Stimulated activated CD8-positive, alpha-beta memory T cell treated with anti-CD3 and anti-CD28 coated beads, Interleukin-4, amount 100 ng/mL, for 1 hour (primary cell): ENCODE measurements at places on chromosomes 1 and 21.

DNA sequence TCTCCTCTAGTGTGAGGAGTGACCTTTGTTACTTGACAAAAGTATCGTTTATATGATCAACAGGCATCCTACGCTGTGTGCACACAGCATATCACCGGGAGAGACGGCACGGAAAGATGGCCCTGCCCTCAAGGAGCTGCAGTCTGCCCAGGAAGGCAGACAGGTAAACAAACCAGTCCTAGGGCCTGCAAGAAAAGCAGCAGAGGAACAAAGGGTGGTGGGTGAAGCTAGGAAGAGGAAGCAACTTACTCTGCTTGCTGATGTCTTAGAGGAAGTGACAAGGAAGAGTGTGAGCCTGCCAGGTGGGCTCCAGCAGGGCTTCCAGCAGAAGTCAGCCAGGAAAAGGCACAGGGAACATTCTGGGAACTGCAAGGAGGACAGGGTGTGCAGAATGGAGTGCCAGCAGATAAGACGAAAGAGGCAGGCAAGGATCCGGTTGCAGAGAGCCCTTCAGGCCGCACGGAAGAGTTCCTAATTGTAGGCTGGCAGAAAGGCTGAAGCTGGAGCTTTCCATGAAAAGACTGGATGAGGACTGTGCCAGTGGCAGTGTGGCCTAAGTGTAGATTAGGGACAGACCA, 106.7 kb downstream of the SLC45A1 start:
- no peak for DNase-seq

DNA sequence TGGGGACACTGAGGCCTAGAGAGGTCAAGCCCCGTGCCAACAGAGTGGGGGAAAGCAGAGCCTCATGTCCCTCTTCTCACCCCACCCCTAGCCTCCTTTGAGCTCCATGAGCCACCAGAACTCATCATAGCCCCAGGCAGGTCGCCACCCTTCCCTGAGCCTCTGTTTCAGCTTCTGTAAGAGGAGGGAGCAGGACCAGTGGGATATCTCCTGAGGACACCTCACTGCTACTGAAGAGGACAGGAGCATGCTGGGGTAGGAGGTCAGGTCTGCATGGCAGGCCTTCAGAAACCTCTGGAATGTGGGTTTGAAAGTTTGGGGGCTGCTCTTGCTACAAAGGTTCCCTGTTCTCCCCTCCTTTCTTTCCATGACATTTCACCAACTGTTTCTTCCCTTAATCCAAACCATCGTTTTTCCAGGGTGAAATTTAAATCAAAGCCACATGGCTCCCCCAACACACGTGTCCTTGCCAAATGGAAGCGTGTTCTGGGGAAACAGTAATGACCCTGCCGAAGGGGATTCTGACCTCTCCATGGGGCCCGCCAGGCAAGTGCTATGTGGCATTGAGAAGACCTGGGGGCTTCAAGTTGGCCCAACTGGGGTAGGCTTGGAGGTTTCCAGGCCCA, 88.1 kb upstream of the RUNX3 start:
- no peak for DNase-seq

DNA sequence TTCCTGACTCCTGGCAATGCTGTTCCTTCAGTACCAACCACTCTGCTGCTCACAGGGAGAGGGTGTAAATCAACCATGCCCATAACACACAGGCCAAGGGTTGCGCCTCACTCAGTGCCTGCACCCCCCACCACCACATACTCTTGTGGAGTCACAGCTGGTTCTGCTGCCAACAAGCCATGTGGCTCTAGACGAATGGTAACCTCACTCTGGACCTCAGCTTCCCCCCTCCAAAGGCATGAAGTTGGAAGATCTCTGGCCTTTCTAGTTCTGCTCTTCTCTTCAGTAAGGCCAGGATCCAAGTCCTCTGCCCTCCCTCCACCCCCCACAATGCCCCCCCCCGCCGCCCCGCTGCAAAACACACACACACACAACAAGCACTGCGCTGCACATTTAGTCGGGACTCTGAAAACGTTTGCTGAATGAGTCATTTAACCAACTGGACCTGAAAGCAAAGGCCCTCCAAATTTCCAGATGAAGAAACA, 1.7 kb upstream of the GLIS1 start:
- DNase-seq = no peak

- DNase-seq = no peak
Observed at GRCh38 chr21:36976882-36977651, 10.6 kb upstream of the HLCS start.

DNA sequence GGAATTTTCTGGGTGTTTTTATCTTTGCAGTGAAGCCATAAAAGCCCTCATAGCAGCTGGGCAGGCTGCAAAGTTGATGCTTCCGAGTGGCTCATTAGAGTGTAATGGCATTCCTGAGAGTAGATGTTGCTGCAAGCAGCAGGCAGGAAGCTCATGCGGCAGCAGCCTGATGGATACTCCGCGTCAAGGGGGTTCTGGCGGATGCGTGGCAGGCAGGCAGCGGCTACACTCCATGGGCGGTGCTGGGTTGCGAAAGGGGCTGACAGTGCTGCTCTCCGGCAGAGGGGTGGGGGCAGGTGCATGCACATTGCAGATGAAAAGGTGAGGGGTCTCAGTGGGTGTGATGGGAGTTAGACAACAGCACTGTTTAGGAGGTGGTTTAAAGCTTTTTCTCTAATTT, 93.2 kb upstream of the AJAP1 start:
- DNase-seq = no peak

DNA sequence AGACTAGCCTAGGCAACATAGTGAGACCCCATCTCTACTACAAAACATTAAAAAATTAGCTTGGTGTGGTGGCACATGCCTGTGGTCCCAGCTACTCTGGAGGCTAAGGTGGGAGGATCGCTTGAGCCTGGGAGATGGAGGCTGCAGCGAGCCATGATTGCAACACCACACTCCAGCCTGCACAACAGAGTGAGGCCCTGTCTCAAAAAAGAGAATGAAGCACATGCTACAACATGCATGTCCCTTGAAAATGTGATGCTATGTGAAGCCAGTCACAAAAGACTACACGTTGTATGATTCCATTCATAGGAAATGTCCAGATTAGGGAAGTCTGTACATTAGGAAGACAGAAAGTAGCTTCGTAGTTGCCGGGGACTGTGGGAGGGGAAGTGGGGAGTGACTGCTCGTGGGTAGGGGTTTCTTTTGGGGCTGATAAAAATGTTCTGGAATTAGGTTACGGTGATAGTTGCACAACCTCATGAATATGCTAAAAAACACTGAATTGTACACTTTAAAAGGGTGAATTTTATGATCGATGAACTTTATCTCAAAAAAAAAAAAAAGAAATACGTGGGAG, 202.1 kb downstream of the KAZN start:
- DNase-seq = no peak

DNA sequence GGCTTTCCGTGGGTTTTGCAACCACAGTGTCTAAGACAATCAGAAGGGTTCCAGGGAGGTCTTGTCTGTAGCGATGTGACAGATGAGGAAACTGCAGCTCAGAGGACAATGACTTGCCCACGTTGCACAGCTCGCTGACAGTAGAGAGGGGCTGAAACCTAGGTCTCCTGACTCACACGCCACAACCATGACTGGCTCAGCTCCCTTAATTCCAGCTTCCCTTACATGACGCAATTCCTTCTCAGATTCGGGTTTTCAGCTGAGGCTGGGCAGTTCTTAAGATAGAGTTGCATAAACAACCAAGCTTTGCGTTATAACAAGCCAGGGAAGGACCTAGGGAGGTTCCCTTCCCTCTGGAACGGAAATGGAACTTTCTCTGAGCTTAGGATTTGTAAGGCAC, 36.3 kb downstream of the DHCR24 start:
- no peak for DNase-seq

DNA sequence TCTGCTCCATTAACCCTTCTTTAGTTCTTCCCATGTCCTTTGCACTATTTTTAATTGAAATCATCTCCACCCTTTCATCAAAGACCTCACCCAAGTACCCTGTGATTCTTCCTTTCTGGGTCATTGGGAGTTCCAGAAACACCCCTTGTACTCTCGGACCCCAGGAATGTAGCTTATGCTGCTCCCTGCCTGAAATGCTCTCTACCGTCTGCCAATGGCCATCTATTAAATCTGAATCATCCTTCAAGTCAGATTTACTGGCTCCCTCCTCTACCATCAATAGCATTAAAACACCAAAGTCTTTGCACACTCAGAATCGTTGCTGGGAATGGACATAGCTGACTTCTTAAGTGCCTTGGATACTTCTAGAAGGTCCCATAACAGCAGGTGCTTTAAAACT, 73.2 kb upstream of the GADD45A start:
- no peak for DNase-seq

DNA sequence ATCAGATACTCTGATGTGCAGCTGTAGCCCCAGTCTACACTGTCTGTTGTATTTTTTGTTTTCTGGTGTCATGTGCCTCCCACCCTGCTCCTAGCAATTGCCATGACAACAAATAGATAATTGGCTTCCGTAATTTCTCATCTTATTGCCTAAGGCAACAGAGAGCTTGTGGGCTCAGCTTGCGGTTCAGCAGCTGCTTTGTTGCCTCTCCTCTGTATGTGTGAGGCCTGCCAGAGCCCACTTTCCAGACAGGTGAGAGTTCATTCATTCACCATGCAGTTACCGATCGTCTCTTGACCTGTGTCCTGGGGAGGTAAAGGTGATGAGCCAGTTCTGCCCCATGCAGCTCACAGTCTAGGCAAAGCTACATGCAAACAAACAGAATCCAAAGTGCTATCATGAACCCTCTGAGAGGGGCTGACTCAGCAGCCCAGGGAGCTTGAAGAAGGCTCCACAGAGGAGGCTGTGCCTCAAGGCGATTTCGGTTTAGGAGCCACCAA, 11.9 kb downstream of the LGALS8 start:
- DNase-seq = no peak

- DNase-seq = no peak
Observed at GRCh38 chr1:246919902-246920301, 11.8 kb downstream of the AHCTF1 start.

GRCh38 chr1:103333141-103333540, 192.4 kb upstream of the RNPC3 start:
- DNase-seq = no peak

DNA sequence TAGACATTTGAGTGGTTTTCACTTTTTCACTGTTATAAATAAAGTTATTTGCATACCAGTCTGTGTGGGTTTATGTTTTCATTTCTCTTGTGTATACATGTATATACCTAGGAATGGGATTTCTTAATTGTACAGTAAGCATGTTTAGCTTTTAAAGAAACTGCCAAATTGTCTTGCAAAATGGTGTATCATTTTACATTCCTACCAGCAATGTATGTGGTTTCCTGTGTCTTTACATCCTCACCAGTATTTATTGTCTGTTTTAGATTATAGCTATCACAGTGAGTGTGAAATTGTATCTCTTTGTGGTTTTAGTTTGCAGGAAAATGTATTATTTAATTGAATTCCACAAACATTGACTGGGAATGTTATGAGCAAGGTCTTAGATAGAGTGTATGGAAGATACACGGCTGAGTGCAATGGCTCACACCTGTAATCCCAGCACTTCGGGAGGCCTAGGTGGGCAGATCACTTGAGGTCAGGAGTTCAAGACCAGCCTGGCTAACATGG, 57.3 kb downstream of the MACF1 start:
- no peak for DNase-seq

- DNase-seq = no peak
Observed at GRCh38 chr1:27878039-27878438, 5.7 kb downstream of the THEMIS2 start.

DNA sequence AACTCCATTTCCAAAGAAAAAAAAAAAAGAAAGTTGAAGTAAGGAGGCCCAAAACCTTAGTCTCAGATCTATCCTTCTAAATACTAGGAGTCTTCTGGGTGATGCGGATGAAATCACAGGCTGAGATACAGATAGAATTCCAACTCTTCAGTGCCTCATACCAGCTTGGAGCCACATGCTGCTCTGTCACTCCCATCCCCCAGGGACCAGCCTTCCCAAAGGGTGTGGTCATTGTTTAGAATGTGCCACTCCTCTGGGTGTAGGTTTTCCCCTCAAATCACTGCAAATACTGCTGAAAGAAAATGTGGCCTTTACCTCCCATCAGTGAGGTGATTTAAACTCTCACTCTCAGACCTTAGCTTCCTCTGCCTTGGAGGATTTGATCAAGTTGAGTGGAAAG, 112.9 kb downstream of the CDC7 start:
- no peak for DNase-seq

DNA sequence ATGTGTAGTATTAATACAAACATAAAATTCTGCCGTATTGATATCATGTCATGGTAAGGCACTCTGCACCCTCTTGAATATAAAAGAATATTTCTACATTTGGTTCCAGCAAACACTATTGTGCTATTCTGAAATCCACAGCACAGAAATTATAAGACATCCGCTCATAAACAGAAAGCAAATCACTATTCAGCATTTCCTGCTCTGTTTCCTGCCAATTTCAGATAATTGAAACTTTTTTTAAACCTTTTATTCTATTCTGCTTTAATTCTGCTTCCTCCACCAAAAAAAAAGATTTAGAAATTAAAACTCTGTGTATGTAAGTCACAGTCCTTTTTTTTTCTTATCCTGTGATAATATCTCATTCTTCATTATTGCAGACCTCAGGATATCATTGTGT, 39.6 kb upstream of the PLEKHO1 start:
- no peak for DNase-seq

DNA sequence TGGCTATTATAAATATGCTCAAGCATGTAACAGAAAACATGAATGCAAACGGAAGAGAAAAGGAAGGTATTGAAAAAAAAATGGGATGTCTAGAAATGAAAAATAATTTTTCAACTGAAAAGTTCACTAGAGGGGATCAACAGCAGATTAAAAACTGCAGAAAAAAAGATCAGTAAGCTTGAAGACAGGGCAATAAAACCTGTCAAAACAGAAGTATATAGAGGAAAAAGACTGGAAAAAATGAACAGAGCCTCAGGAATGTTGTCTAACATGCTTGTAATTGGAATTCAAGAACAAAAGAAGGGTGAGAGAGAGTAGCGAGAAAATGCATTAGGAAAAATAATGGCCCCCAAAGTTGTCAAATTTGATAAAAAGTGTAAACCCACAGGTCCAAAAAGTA, 29.6 kb downstream of the CRYAA start:
- no peak for DNase-seq

DNA sequence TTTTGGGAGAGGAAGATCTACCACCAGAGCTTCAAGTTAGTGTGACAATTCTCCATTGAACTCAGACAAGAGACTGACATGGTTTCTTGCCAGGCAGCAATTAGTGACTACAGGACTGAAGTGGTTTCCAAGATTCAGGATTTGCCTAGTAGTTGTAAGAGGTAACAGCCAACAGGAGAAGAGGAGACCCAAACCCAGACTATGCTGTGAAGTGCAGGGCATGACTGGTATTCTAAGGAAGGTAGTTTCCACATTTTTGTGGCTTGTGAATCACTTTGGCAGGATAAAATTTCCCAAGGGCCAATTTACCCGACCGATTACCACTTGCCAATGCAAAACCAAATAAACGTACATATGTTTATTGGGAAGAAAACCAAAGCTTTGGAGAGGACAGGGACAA, 14.7 kb upstream of the RAP1A start:
- no peak for DNase-seq

DNA sequence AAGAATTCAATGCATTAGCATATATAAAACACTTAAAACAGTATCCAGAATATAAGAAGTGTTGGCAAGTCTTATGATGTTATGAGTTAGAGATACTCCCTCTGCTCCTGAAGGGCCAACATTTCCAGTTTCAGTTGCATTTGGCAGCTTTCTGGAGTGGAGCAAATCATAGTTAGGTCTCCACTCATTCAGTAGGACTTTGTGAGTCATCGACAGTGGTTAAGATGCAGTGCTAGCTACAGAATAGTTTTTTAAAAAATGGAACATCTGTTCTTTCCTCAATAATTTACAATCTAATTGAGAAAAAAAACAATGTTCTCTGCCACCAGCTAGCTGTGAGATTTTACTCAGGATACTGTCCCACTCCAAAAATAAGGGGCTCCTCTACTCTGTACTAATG, 389.1 kb downstream of the HLX start:
- DNase-seq = no peak

GRCh38 chr1:18324246-18324645, 156.5 kb upstream of the KLHDC7A start:
- DNase-seq = no peak
